ENCODE measurements at places on chromosomes 1 and 21.

GRCh38 chr1:110591956-110592355 lies 14.2 kb downstream of the KCNA2 start:
- DNase-seq = no peak

DNA sequence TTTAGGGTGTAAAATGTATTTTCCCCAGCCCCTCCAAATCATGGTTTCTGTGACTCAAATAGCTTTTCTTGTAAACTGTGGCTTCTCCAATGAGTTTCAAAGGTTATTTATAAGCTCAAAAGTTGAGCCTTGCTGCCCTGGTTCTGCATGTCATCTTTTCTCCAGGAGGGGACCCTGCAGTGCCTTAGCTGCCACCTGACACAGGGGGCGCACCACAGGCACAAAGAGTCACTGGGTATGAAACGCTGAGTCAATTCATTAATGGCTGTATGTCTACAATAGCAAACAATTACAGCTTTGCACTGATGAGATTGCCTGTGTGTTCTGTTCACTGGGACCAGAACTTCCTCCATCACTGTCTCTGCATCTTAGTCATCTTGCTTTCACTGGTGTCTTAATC lies 100.8 kb downstream of the PCP4 start:
- DNase-seq = no peak

DNA sequence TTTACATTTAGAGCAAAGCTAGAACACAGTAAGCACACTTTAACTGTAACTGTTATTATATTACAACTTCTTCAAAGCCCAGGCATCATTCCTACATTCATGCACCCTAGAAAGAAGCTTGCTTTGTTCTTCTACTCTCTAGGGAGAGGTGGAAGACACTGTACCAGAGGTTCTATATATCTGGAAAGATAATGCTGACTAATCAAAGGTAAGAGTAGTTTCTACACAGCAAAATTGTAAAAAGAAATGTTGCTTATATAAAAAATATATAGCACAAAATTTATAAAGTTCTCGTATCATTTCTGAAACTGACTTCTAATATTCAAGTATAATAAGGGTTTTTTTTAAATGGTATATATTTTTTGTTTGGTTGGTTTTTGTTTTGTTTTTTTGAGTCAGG lies 44.0 kb downstream of the EYA3 start:
- DNase-seq = no peak

GRCh38 chr1:233327651-233328141 lies at the start of gene MAP3K21:
Gene MAP3K21, plus strand, starts transcription at chr1:233327724. Its CDS starts 305 bp downstream, at chr1:233328029.
- no peak for DNase-seq

GRCh38 chr1:179230251-179230650 lies 774 bp upstream of the ABL2 start:
- DNase-seq = no peak

- DNase-seq = no peak
These were observed 69.2 kb downstream of the LMX1A start for GRCh38 chr1:165287329-165287728.
